Activated CD4-positive, alpha-beta T cell treated with anti-CD3 and anti-CD28 coated beads, Interleukin-2, amount 50 U/mL, for 48 hours (primary cell): ENCODE measurements at places on chromosomes 4 and X.

GRCh38 chr4:169250796-169251195 lies 20.0 kb downstream of the SH3RF1 start:
- no peak for DNase-seq

GRCh38 chr4:2042204-2042946 lies 16.8 kb upstream of the NAT8L start:
- DNase-seq: peak; percentile 44

DNA sequence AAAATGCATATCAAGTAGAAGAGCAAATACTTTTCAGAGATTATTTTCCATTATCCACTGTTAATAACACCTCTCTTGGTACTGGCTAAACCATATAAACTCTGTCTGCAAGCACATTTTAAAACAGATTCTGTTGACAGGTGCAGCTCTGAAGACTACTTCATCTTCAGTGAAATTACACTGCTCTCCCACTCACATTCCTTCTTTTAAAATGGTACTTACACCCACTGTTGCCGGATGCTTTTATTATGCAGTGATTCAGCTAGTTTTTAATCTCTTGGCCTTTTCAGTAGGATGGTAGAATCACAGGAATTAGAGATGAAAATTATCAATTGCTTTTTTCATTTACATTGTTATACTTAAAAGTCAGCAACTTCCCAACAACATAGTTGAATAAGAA lies 381.6 kb downstream of the GASK1B start:
- no peak for DNase-seq

DNA sequence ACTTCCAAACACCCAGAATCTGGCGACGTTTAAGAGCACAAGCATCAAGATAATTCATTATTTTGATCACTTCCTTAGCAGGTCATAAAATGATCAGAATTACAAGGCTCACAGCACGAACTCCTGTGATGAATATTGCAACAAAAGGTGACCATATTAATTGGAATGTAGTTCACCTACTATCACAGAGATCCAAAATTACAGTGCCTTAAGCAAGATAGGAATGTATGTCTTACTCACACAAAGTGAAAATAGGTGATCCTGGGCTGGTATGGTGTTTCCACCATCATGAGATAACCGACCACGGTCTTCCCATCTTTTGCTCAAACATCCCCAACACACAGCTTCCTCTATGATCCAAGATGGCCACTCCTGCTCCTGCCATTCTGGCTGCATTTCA lies 131.2 kb downstream of the SCFD2 start:
- DNase-seq: no peak

DNA sequence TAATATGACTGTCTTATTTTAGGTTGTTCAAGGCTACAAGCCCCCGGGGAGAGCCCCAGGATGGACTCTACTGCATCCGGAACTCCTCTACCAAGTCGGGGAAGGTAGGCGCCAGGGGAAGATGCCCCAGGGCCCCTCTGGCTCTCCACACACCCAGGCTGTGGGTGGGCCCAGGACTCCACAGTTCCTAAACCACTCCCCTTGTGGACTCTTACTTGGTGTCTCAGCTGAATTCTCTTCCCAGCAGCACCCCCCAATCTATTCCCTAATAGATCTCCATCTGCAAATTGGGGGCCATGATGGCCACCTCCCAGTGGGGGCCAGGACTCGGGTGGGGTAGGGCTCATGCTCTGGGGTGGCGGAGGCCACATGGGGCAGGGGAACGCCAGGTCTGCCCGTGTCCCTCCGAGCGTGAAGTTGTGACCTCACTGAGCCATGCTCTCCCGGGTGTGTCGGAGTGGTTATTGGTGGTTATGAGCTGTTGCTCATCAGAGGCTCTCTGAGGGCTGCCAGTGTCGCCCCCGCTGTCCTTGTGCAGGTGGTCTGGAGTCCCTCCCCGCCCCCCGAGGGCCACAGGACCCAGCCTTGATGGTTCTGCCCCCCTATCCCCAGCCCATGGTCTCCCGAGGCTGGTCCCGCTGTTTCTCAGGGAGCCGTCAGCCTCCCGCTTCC lies 11.2 kb upstream of the ADD1 start:
- no peak for DNase-seq

GRCh38 chr4:17758485-17758884 lies 22.9 kb downstream of the FAM184B start:
- no peak for DNase-seq

- DNase-seq: no peak
Measured at GRCh38 chrX:94758130-94758529, 1084.1 kb downstream of the FAM133A start.

DNA sequence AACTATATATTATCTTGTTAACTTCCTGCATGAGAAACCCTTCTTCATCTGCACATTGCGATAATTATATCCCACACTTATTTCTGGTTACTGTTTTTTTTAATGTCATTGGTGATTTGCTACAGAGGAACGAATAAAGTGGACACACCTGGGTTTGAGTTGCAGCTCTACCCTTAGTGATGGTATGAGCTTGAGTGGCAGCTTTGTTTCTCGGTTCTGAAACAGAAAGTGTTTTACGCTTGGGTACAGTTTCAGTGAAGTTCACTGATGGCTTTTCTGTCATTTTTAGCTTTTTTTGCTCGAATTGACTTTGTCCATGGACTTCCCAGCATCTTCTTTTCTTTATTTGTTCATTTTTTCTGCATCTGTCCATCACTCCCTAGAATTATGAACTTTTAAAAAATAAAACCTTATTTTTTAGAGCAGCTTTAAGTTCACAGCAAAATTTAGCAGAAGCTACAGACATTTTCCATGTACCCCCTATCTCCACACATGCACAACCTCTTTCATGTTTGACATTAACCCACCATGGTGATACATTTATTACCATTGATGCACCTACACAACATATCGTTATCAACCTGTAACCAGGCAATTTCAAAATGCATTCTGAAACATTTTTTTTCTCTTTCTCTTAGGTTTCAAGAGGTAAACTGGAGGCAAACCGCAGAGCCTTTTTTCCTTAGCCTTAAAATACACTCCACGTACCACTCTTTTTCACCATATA lies 1041.6 kb upstream of the PRKX start:
- DNase-seq: no peak

DNA sequence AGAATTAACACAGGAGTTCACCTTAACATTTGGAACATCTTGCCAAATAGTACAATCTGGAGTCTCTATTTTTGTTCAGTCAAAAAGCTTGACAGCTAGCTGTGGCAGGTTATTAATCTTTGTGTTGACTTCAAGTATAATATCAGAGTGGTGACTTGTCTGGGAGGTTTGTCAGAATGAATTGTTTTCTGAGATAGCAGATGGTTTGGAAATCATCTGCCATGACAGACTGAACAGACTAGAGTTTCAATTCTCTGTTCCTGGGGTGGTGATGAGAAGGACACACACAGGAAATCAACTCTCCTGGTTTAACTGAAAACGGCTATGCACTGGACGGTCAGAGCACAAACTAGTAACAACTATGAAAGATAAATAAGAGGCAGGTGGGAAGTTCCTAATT lies 203.3 kb upstream of the EMCN start:
- DNase-seq: no peak

DNA sequence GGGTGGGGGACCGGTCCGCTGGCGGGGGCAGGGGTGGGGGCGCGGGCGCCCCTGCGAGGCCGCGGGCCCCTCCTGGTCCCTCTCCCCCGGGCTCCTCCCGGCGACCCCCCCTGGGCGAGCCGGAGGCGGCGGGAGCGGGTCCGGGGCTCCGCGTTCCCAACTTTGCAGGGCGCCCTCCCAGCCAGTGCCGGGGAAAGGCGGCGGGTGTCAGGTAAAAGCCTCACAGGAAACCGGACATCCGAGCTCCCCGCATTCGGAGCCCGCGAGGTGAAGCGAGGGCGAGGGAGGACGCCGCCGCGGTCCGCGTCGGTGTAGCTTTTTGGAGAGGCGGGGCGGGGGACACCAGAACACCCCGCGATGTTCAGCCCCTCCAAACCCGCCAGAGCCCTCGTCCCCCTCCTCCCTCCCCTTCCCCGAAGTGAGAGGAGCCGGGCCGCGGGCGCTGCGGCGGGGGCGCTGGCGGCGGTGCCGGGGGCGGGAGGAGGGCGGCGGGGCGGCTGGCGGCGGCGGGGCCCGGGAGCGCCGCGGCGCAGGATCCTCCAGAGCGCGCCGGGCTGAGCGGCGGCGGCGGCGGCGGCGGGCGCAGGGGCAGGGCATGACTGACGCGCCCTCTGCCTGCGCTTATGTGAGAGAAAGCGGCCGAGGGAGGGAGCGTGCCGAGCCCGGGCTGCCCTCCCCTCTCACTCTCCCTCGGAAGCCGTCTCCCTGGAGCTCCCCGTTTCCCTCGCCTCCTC lies at the start of gene VEGFC:
TSS of gene VEGFC (minus strand) at position 597 of the 734 bp plus-strand sequence. CDS start 611 bp downstream, outside the sequence.
- peak; percentile 5 for DNase-seq

GRCh38 chr4:88775026-88775425 lies 77.4 kb upstream of the NAP1L5 start:
- DNase-seq: no peak

DNA sequence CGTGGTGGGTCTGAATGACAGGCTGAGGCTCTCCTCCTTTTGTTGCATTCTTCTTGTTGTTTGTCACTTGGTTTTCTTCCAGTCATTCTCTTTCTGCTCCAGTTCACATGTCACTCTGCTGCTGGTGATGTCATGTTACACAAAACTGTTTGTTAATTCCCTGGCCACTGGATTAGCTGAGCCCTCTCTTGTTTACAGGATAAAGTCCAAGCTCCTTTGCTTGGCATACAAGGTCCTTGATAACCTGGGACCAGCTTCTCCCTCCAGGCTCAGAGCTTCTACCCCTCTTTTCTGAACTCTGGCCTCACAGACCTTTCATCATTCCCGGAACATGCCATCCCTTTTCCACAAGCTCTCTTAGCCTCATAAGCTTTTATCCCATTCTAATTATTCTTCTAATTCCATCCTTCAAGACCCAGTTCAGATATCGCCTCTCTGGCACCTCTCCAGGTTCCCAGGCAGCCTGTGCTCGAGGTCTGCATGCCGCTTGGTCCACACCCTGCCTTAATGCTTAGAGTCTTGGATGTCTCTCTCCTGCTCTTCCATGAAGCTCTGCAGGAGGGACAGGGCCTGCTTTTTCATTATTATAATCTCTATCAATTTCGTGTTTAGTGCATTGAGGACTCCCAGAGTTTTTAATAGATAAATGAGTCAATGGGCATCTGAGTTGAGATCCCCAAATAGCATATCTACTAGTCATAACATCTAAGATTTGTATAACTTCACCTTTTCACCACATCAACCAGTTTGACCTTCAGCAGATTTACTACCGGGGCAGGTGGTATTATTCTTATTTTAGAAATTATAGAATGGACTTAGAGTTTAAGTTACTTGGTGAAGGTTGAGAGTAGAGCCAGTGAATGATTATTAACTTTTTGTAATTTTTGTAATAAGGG lies 98.7 kb downstream of the TMEM131L start:
- DNase-seq: no peak

DNA sequence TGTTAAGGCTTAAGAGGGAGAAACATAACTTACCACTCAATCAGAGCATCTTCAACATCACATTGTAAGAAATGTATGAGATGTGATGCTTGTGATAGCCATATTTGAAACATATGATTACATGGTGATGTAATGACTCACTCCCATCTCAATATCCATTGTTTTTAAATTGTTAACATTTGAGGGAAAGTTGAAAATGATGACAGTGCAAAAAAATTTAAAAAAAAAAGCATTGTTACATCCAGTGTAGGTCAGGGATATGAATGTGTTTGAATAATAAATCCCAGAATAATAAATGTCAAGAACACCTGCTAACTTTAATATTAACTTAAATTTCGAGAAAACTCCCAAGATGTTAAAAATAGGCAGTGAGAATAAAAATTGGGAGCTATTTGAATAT lies 6.4 kb upstream of the CCSER1 start:
- no peak for DNase-seq

GRCh38 chr4:82569727-82570126 lies 7.9 kb upstream of the TMEM150C start:
- DNase-seq: no peak

DNA sequence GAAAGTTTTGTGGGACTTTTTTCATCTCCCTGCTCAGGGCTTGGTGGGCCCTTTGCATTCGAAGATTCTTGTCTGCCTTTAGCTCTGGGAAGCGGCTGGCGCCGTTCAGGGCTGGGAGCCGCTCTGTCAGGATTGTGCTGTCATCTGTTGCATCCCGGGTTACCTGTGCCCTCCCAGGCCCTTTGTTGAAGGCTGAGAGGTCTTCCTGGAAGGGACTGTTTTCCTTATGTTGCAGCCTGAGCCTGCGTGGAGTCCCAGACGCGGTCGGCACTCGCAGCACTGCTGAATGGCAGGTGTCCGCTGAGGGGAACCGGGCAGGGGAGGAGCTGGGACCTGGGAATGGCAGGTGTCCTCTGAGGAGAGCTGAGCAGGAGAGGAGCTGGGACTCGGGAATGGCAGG lies 15.9 kb downstream of the RGS12 start:
- no peak for DNase-seq
